Caco-2 (cell line): ENCODE measurements at places on chromosomes 1 and 21. TPM values are rescaled to one million over a fixed set of nuclear protein-coding genes. Genes with fewer than 3 reads are reported as not detected.

The TINAGL1 gene
- total RNA-seq, result 89.3 and 101 TPM in 2 replicates

The FLAD1 gene
- 51.3 and 61.5 TPM in 2 replicates for total RNA-seq

The MYBPHL gene
- total RNA-seq, result not detected in 2 replicates

The AKNAD1 gene
- not detected in 2 replicates for total RNA-seq

The SHISA4 gene
- total RNA-seq, result 1.7 and 3.0 TPM in 2 replicates

The TMED5 gene
- 50.0 and 52.6 TPM in 2 replicates for total RNA-seq

The ACTL8 gene
- total RNA-seq, result 79.3 and 88.9 TPM in 2 replicates

The LCE7A gene
- not detected in 2 replicates for total RNA-seq

The NUF2 gene
- total RNA-seq, result 33.8 and 40.0 TPM in 2 replicates

The GJA5 gene
- 0.51 and 0.75 TPM in 2 replicates for total RNA-seq

The ANP32E gene
- 26.8 and 30.6 TPM in 2 replicates for total RNA-seq

The FCGR3A gene
- total RNA-seq, result not detected in 2 replicates

The BLACAT1 gene
- total RNA-seq, result 0.21 and 0.34 TPM in 2 replicates

The PRAMEF17 gene
- not detected in 2 replicates for total RNA-seq

The TEDDM1 gene
- not detected in 2 replicates for total RNA-seq

The ANKRD45 gene
- not detected in 2 replicates for total RNA-seq

The BNIPL gene
- total RNA-seq, result 1.9 and 2.3 TPM in 2 replicates

The MRPL37 gene
- 95.4 and 95.6 TPM in 2 replicates for total RNA-seq

The CYP4Z1 gene
- not detected in 2 replicates for total RNA-seq

The HMCN1 gene
- 0.02 and 0.49 TPM in 2 replicates for total RNA-seq

The LINGO4 gene
- not detected in 2 replicates for total RNA-seq

The FALEC gene
- 0.59 and 0.63 TPM in 2 replicates for total RNA-seq

The ACOT11 gene
- total RNA-seq, result 4.0 and 4.1 TPM in 2 replicates

The ERICH3 gene
- total RNA-seq, result not detected in 2 replicates

The MEX3A gene
- total RNA-seq, result 8.9 and 12.2 TPM in 2 replicates

The TCHH gene
- 0.39 and 0.54 TPM in 2 replicates for total RNA-seq

The PTPN7 gene
- not detected in 2 replicates for total RNA-seq

The LMX1A gene
- not detected in 2 replicates for total RNA-seq

The OR2M5 gene
- not detected in 2 replicates for total RNA-seq

The SELP gene
- not detected in 2 replicates for total RNA-seq

The LCE2C gene
- not detected in 2 replicates for total RNA-seq

The CLCNKA gene
- 0.46 TPM in 1 of 2 replicates, not detected in the other for total RNA-seq

The FCRL6 gene
- not detected in 2 replicates for total RNA-seq

The RXRG gene
- not detected in 2 replicates for total RNA-seq

The ZSCAN20 gene
- 2.7 and 3.0 TPM in 2 replicates for total RNA-seq

The HSD3B2 gene
- not detected in 2 replicates for total RNA-seq

The S100A1 gene
- 12.6 and 18.1 TPM in 2 replicates for total RNA-seq

The RNF11 gene
- total RNA-seq, result 40.3 and 44.1 TPM in 2 replicates

The SPRR2G gene
- not detected in 2 replicates for total RNA-seq

The HCRTR1 gene
- total RNA-seq, result not detected in 2 replicates

The SPATA21 gene
- not detected in 2 replicates for total RNA-seq

The LAPTM5 gene
- total RNA-seq, result 0.14 TPM in 1 of 2 replicates, not detected in the other

The IVL gene
- not detected in 2 replicates for total RNA-seq

The OR10J1 gene
- total RNA-seq, result not detected in 2 replicates

The OR2M7 gene
- total RNA-seq, result not detected in 2 replicates

The PRKAB2 gene
- total RNA-seq, result 30.1 and 31.5 TPM in 2 replicates

The AQP10 gene
- 0.50 and 1.3 TPM in 2 replicates for total RNA-seq
